ENCODE measurements at places on chromosomes 16 and 17.

GRCh38 chr17:38320482-38320881 is 23.3 kb downstream of the GPR179 start:
- DNase-seq, result no peak

- no peak for DNase-seq
Measured at GRCh38 chr16:990516-991291, 9.1 kb downstream of the SOX8 start.

- no peak for DNase-seq
Measured at GRCh38 chr17:2958706-2959222, 104.6 kb downstream of the OR1D5 start.

- no peak for DNase-seq
Measured at GRCh38 chr16:70627696-70628095, 18.7 kb upstream of the IL34 start.

GRCh38 chr17:62033317-62033716 is 31.8 kb downstream of the MED13 start:
- no peak for DNase-seq

Measured in Peyer's patch (tissue), 4 donors.